ENCODE measurements at places on chromosomes 12 and 14.

DNA sequence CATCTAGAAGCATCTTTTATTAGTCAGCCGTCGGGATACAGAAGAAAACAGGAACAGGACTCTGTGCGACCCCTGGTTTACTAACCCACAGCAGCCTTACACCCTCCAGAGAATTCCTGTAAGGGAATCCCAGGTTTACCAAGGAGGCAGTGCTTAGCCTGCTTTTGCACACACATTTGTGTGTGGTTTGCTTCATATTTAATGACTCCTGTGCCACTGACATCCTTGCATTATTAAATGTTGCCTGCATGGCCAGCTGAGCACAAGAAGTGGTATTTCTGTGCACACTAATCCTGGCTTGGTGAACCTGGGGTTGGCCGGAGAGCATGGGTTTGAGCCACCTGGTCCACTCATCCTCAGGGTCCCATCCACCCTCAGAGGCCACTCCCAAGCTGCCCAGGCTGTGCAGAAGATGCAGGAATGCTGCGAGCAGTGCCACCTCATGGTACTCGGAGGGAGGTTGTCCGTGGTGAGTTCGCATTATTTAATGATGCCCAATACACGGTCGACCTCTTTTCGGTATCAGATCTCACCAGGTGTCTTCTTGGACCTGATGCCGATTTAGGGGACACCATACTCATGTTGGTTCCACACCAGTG lies 152.4 kb upstream of the RTL1 start:
- DNase-seq: no peak

- no peak for DNase-seq
Measured at GRCh38 chr12:10737249-10737648, 14.1 kb upstream of the YBX3 start.

- no peak for DNase-seq
Measured at GRCh38 chr14:104221636-104222369, 83.4 kb downstream of the KIF26A start.

DNA sequence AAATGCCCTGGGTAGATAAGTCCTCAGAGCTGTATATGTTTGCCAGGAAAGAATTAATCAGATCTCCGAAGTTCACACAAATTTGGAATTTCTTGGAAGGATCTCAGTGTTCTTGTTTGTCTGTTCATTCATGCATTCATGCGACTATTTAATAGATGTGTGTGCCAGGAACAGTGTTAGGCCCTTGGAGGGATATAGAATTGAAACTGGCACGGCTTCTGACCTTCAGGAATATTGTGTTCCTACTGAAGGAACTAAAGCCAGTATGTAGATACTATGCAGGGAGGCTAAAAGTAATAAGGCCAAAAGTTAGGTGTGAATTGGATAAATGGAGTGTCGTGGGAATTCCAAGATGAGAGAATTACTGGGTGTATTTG lies 166.0 kb upstream of the NOS1 start:
- DNase-seq: no peak

DNA sequence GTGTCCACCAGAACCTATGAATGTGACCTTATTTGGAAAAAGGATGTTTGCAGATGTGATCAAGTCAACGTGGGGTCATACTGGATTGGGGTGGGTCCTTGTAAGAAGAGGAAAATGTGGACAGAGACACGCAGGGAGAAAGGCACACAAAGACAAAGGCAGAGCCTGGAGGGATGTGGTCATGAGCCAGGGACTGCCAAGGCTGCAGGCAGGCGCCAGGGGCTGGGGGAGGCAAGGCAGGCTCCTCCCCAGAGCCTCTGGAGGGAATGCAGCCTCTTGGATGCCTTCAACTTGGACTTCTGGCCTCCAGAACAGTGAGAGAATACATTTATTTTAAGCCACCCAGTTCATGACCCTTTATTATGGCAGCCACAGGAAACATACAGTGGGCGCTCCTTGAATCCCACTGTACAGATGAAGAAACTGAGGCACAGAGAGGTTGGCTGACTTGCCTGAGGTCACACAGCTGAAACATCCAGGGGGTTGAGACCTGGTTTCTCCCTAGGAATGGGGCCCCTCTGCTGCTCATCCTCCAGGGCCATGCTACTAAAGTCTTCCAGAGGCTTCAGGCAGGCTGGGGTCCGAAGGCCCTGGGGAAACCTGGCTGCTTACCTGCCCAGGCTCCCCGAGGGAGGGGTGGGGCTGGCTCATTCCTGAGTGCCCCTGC lies 99.7 kb downstream of the RFLNA start:
- DNase-seq: no peak

- DNase-seq: peak; percentile 24
Measured at GRCh38 chr12:31362759-31363415, 36.9 kb upstream of the SINHCAF start.

DNA sequence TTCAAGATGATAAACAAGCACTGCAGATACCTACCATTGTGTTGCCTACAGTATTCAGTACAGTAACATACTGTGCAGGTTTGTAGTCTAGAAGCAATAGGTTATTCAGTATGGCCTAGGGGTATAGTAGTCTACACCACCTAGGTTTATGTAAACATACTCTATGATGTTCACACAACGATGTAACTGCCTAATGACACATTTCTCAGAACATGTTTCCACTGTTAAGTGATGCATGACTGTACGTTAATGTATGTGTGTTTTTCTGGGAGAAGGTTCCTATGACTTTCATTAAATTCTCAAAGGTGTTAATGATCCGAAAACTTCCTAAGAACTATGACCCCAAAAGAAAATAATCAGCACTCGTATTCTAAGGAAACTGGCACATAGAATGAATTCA lies 20.9 kb upstream of the CALM1 start:
- no peak for DNase-seq

GRCh38 chr12:85803231-85803630 lies 33.0 kb downstream of the RASSF9 start:
- DNase-seq: no peak

- DNase-seq: no peak
Measured at GRCh38 chr12:103688376-103689063, 101.4 kb downstream of the STAB2 start.

DNA sequence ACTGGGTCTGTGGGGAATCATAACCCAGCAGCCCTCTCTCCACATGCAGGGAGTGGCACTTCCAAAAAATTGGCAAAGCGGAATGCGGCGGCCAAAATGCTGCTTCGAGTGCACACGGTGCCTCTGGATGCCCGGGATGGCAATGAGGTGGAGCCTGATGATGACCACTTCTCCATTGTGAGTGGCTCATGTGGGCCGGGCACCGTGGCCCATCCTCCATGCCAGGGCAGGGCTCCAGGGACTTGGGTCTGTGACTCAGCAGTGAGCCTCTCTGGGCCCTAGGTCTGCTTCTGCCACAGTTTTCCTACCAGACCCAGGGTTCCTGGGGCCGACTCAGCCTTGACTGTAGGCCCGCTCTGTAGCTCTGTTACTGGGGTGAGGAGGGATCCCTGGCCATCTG lies 2.2 kb downstream of the NPFF start:
- DNase-seq: no peak

GRCh38 chr12:132728502-132728901 lies 17.9 kb downstream of the PGAM5 start:
- no peak for DNase-seq
